ENCODE measurements at places on chromosomes 16 and 17. TPM values are rescaled to one million over a fixed set of nuclear protein-coding genes. Genes with fewer than 3 reads are reported as not detected.

LGALS9C gene
- total RNA-seq, result not detected

KRT36 gene
- not detected for total RNA-seq

GNGT2 gene
- 3.9 TPM for total RNA-seq

TAC4 gene
- not detected for total RNA-seq

NPTX1 gene
- total RNA-seq, result 1.1 TPM

COPZ2 gene
- 39.5 TPM for total RNA-seq

REXO5 gene
- 2.8 TPM for total RNA-seq

DNA sequence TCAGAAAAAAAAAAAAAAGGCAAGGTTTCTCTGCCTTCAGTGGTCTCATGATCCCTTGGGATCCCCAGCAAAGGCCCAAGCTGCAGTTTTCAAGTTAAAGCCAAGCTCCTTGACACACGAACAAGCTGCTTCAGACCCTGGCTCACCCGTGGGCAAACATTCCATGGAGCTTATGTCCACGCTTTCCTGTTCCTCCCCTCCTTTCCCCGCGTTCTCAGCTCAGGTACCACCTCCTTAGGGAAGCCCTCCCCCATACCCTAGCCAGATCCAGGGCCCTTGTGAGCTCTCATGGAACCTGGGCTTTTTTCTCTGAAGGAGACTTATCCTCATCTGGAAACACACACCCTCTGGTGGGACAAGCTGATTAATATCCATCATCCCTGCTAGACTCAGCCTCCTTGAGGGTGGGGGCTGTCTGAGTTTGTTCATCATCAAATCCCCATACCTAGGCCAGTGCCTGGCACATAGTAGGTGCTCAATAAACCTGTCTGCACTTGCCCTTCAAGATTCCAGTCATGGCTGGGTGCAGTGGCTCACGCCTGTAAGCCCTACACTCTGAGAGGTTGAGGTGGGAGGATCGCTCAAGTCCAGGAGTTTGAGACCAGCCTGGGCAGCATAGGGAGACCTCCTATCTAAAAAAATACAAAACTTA, 54.7 kb downstream of the COTL1 start:
- no peak for DNase-seq

GRCh38 chr16:9980981-9981380, 201.2 kb downstream of the GRIN2A start:
- DNase-seq, result no peak

- peak; percentile 62 for DNase-seq
Observed at GRCh38 chr17:64448665-64449512, at the start of gene MILR1. Gene MILR1, plus strand, starts transcription at chr17:64449115. Its CDS starts 54 bp downstream, at chr17:64449169.

DNA sequence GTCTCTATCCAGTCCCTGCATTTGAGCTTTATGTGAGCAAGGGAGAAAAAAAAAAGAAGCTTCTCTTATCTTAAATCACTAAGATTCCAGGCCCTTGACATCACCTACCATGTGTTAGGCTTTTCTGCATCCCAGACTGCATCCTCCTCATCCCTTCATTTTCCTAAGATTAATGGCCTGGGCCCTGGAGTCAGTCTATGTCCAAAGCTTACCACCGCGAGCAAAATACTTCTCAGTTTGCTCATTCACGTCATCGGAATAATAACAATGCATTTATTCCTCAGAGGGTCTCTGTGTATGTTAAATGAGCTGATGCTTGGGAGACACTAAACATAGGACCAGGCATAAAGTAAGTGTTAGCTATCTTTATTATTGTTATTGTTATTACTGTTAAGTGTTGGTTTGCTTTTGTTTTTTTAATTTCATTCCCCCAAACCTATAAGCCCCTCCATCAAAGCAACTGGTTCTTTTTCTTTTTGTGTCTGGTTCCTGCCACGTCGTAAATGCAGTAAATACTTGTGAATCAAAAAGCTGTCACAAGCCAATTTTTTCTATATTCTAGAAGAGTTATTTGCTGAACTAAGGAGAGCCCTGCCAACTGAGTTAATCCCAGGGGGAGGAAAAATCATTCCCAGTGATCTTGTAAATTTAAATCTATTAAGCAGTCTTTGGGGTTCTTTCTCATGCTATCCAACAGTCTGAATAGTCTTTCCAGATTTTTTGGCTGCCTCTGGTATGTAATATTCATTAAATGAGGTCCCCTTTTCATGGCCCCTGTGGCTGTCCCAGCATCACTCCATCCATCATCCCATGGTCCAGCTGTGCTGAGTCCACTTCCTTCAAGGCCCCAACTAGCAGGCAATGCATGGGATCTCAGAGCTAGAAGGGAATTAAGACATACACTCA, 46.5 kb downstream of the VAT1L start:
- no peak for DNase-seq

DNA sequence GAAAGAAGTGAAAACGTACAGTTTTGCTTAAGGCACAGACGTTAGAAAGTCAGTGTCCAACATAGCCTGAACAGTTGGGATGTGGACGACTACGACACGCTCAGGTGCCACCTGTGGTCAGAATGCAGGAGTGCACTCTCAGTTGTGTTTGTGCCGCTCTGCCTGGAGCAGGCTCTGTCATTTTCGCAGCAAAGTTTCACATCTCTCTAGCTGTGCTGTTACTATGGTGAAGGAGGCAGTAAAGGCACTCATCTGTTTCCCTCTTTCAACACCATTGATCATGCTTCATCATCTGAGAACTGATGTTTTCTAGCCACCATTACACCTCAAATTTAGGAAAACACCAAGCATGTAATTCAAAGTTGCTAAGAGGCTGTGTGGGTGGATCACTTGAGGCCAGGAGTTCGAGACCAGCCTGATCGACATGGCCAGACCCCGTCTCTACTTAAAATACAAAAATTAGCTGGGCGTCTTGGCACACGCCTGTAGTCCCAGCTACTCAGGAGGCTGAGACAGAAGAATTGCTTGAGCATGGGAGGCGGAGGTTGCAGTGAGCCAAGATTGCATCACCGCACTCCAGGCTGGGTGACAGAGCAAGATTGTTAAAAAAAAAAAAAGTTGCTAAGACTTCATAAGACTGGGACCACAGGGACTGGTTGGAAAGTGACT, 44.9 kb upstream of the DNAJA2 start:
- peak; percentile 38 for DNase-seq

GRCh38 chr17:82302568-82302963, 14.8 kb downstream of the CD7 start:
- DNase-seq, result no peak

- peak; percentile 53 for DNase-seq
Observed at GRCh38 chr17:38701504-38702165, 3.4 kb upstream of the MLLT6 start.

DNA sequence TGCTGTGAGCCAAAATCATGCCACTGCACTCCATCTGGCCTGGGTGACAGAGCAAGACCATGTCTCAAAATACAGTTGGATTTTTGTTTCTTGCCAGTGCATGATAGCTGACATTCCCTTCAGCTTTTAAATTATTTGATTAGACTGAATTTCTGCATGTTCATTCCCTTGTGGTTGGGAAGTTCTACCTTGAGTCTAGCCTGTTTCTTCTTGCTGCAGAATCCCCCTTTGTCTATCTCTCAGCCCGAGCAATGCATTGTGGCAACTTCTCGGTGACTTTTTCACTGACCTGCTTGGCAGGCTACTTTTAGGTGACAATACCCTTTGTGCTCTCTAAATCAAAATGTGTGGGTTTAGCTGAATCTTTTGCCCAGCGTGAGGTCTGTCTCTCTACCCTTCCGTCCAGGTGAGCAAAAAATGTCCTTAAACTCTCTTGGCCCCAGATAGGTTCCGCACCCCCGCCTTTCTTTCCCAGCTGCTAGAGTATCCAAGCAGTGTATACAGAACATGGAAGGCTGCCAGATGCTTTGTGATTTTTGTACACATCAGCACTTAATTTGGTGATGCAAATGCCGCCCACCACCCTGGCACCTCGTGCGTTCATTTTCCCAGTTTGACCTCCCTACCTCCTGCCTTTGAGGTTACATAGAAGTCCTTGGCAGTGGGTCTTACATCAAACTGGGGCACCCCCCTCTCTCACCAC, 130.2 kb downstream of the ABCC6 start:
- peak; percentile 32 for DNase-seq

GRCh38 chr17:55394357-55395021, 27.1 kb downstream of the MMD start:
- no peak for DNase-seq

- DNase-seq, result peak; percentile 95
Observed at GRCh38 chr17:50661795-50662391, 27.2 kb downstream of the ABCC3 start.

- no peak for DNase-seq
Observed at GRCh38 chr16:56888806-56889205, 23.8 kb downstream of the SLC12A3 start.

GRCh38 chr16:9096416-9096952, 5.0 kb downstream of the HAPSTR1 start:
- no peak for DNase-seq

DNA sequence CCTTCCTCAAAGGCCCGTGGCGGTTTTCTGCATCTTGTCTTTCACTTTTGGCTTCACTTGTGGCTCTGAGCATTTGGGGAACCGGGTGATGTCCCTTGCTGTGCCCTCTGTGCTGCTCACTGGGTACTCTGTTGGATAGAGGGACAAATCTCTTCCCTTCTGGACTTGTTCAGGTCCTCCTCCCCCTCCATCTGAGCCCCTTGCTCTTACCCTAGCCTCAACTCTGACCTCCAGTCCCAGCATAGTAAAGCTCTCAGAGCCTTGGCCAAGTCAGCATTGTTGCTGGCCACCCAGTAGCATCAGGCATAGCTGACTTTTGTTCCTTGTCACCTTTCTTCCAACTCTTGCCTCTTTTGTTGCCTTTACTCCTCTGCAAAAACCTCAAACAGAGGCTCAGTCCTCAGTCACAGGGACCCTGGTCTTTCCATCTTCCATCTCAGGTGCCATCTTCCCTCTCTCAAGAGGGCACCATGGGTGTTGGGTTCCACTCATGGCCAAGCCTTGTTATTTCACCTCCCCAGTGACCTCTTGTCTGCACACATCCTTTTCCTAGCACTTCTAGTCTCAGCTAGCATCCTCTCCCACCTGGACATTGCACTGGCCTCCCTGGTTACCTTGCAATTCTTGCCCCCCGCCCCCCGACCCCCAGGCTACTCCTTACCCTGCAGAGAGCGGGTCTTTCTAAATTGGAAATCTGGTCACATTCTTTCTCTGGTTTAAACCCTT, 393 bp upstream of the PSMB10 start:
- no peak for DNase-seq

DNA sequence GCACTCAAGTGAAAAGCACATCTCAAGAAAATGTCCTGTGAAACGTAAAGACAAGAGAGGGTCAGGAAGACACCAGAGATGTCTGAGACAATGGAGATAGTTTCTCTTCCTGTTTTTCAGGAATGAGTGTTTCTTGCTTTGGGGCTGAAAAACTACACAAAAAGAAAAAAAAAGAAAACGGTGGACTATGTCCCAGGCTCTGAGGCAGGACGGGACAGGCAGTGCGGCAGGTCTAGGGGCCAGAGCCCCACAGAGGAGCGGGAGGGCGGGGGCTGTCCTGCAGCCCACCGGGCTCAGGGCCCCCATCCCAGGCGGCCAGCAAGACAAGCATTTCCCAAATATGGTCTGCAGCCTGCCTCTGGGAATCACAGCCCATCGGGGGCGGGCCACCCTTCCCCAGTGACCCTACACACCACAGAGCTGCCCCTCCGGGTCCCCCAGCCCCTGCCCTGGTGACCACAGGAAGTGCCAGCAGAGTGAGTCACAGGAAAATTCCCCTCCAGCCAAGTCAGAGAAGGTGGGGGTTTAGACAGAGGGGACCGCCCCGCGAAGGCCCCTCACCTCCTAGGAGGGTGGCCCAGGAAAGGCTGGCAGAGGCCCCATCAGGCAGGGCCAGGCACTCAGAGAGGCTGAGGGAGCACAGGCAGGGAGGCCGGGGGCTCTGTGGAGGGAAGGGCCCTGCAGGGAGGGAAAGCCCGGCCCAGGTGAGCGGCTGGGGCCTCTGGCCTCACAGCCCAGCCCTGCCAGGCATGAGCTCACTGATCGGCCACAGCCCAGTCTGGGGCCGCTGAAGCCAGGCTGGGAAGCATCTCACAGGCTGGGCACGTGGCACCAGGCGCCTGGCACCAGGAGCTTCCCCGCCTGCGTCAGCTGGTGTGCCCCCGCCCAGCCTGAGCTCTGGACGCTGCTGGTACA, 6.3 kb downstream of the BCAR1 start:
- DNase-seq, result peak; percentile 82

GRCh38 chr17:78641243-78641642, 64.0 kb upstream of the DNAH17 start:
- no peak for DNase-seq

DNA sequence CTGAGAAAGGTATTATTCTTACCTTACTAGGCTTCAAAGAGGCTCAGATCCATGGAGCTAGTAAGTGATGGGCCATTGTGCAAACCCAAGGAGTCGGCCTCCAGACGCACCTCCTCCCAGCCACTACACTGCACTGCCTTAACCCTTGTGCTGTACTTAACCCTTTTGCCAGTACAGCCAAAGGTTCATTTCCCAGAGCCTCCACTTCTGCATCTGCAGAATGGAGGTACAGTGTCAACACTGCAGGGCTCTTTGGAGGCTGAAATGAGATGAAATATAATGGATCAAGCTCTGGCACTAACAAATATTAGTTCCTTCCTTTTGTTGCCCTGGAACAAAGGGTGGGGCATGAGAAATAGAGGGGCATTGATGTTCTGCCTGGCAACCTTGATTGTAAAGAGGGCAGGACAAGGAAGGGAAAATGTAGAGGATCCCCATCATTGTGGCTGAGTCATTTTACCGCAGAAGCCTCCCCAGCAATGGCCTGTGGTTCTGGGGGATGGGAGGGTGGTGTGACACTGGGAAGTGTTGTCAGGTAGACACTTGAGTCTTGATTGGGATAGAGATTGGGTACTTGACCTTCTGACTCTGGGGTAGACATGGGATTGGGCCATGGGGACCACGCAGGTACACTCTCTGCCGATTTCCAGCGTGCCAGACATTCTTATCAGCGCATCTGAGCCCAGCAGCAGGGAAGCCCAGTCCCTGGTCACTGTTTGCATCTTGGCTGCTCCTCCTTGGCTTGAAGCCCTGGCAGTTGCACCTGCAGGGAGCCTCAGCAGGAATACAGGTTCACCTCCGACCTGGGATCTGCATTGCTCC, 84.0 kb downstream of the MSI2 start:
- DNase-seq, result no peak

DNA sequence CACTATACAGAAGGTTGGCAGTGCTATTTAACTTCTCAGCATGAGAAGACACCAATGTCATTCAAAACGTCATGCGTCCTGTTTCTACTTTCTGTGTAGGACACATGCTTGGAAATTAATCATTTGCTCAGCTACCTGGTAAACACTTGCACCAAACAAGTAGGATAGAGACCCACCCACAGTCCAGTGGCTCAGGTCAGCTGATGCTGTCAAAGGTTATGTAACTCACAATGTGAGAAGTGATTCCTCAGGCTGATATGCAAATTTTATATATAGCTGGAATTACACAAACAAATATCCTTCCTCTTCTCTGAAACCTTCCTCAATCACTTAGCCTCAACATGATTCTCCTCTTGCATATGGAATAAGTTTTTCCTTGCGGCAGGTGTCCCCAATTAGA, 59.6 kb downstream of the ZZEF1 start:
- no peak for DNase-seq

DNA sequence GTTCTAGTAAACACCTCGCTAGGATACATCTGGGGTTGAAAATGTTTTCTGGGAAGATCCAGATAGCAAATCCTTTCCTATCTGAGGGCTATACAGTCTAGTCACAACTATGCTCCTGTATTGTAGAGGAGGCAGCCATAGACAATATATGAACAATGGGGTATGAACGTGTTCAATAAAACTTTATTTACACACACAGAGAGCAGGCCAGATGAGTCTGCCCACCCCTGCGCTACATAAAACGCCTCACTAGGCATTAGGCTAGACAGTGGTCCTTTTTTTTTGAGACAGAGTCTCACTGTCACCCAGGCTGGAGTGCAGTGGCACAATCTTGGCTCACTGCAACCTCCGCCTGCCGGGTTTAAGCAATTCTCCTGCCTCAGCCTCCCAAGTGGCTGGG, 11.1 kb downstream of the USP36 start:
- DNase-seq, result no peak

GRCh38 chr16:4891886-4892216, 44.6 kb downstream of the UBN1 start:
- DNase-seq, result no peak

Measured in adrenal gland (tissue), 19 donors.